ENCODE measurements at places on chromosomes 2 and 18.

DNA sequence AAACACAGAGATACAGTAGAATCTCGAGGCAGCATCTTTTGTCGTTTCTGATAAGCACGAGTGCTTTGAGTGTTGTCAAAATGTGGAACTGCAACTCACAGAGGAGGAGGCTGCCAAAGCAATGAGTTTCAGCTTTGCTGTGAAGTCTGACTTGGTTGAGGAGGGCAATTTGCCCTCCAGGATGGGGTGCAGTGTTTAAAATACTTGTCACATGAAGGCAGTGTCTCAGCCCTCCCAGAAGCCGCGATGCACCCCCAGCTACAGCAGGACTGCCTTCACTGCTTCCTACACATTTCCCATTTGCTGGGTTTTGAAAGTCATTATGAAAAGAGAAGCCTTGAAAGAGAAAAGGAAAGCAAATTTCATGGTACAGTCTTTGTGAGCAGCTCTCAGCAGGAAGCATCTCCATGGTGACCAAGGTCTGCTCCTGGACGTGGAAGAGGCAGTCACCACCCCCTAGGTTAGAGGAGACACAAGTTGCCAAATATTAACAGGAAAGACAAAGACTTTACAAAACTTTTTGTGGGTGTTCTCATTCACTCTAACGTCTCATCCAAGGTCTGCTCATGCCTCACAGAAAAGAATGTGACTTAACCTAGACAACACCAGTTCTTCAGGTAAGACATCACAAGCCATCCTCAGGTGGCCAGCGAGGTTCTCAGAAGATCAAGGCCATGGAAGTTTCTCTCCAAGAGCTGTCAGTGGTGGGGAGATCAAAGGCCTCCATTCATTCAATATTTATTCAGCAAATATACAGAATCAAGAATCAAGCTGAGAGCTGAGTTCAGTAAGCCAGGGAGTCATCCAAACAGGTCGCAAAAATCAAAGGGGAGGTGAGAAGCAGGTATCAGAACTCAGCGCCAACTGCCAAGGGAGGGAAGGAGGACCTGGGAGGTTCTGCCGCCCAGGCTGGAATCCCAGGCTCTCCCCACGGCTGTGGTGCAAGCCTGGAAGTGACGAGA is 476.0 kb downstream of the EIPR1 start:
- DNase-seq, result no peak

- DNase-seq, result no peak
These were observed 71.7 kb upstream of the MYO3B start for GRCh38 chr2:170106102-170106840.

- no peak for DNase-seq
These were observed 936 bp upstream of the CCDC68 start for GRCh38 chr18:54960197-54960596.

GRCh38 chr2:126748929-126749518 is 93.1 kb downstream of the GYPC start:
- DNase-seq, result no peak

- DNase-seq, result no peak
These were observed 50.9 kb downstream of the COL3A1 start for GRCh38 chr2:189024901-189025618.

DNA sequence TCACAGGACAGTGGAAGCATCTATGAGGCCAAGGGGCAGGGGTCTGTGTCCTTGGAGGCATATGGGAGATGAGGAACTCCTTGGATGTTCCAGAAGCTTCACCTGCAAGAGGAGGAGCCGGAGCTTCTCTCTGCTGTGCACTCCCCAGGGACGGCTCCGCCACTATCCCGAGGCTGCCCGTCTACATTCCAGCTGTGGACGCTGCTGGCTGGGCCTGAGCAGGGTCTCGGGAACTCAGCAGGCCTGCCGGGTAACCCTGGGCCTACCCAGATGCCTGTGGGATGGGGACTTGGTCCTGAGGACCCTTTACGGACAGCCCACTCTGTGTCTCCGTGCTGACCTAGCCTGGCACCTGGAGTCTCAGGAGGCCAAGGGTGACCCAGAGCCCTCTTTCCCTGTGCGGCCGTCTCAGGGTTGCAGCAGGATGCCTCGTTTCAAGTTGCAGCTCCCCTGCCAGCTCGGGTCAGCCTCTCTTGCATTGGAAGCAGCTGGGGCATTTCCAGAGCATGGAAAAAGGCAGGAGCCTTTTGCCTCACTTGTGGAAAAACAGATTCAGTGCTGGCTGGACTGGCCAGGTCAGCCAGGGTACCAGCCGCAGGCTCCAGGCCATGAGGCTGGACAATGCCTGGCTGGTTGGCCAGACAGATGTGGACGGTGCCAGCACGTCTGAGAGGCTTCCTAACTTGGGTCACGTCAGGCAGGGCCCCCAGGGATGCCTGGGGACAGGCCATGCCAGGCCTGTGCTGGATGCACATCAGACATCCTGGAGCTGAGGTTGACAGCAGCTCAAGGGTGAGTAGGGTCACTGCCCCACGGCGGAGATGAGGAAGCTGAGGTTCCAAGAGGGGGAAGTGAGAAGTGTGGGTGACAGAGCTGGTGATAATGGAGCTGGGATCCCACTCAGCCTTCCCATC is 41.5 kb downstream of the SCTR start:
- DNase-seq, result no peak

- peak; percentile 66 for DNase-seq
These were observed 797 bp downstream of the TXNL4A start for GRCh38 chr18:79987566-79987965.

- DNase-seq, result no peak
These were observed 14.3 kb upstream of the PTH2R start for GRCh38 chr2:208392300-208392699.

GRCh38 chr2:85017411-85018048 is 46.6 kb downstream of the KCMF1 start:
- DNase-seq, result peak; percentile 36

- DNase-seq, result peak; percentile 83
These were observed 1.2 kb downstream of the ANKMY1 start for GRCh38 chr2:240556553-240557100.

- DNase-seq, result peak; percentile 4
These were observed 397.7 kb upstream of the HNRNPA3 start for GRCh38 chr2:176814740-176815367.

GRCh38 chr2:22901471-22902179 is 483.4 kb upstream of the KLHL29 start:
- no peak for DNase-seq

DNA sequence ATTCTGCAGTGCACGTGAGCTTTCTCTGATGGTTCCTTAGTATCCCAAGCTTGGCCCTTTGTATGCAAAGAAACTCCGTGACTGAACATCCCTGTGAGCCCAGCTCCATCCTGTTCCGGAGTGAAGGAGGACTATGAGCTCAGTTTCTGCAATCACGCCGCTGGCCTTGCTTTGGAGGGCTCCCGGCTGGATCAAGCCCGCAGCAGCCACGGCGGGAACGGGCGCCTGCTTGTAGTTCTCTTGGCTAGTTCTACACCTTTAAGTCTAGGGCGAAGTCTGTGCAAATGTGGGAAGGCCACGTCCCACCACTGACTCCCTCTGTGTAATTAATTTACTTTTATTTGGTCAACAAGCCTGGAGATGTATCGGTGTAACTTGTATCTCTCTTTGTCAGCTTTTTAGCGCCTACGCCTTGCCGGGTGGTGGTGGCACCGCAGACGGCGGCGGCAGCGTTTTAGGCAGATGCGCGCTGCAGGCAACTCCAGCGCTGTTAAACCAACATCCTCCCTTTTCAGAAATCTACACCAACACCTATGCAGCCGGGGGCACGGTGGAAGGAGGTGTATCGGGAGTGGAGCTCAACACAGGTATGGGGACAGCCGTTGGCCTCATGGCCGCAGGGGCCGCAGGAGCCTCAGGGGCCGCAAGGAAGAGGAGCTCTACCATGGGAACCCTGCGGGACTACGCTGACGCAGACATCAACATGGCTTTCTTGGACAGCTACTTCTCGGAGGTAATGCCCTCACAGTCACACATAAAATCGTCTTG is 34.3 kb downstream of the DSG4 start:
- DNase-seq, result no peak

- no peak for DNase-seq
These were observed 49.9 kb downstream of the MTCL1 start for GRCh38 chr18:8754995-8755960.

- no peak for DNase-seq
These were observed 136.2 kb downstream of the THADA start for GRCh38 chr2:43459446-43460173.

GRCh38 chr2:1572638-1573037 is 159.4 kb downstream of the TPO start:
- no peak for DNase-seq

GRCh38 chr18:45322343-45322742 is 292.9 kb upstream of the SLC14A2 start:
- DNase-seq, result no peak

Data from erythroblast (primary cell).